ENCODE measurements at places on chromosomes 3 and 15.

DNA sequence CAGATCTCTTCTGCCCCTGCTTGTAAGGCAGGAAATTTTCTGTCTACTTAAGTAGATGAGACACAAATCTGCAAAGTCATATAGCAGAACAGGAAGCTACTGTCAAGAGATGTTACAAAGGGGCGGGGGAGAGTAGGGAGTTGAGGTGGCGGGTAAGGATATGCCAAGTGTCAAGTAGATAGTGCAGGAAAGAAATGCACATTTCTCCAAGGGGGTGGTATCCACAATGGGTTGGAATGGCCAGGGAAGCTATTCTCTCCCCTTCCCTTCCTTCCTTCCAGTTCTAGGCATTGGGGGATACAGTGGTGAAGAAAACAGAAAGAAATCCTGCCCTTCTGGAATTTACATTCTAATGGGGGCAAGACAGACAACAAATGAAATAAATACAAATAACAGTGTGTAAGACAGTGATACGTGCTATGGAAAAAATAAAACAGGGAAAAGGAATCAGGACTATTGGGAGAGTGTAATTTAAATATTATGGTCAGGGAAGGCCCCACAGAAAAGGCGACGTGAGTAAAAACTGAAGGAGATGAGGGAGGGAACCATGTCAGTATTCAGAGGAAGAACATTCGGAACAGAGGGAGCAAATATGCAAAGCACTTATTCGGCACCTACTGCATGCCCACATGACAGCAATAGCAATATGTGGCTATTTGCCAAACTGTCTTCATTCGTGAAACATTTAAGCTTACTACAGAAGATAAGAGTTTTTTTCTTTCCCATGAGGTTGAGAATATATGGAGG lies 42.8 kb upstream of the RNU6-1 start:
- DNase-seq = no peak

- DNase-seq = no peak
Observed at GRCh38 chr15:33448961-33449606, 138.3 kb downstream of the RYR3 start.

GRCh38 chr15:67722030-67722817 lies 103.1 kb upstream of the SKOR1 start:
- no peak for DNase-seq

- no peak for DNase-seq
Observed at GRCh38 chr3:15261274-15261673, 55.2 kb downstream of the CAPN7 start.

GRCh38 chr3:188546835-188547670 lies 393.1 kb downstream of the LPP start:
- no peak for DNase-seq

DNA sequence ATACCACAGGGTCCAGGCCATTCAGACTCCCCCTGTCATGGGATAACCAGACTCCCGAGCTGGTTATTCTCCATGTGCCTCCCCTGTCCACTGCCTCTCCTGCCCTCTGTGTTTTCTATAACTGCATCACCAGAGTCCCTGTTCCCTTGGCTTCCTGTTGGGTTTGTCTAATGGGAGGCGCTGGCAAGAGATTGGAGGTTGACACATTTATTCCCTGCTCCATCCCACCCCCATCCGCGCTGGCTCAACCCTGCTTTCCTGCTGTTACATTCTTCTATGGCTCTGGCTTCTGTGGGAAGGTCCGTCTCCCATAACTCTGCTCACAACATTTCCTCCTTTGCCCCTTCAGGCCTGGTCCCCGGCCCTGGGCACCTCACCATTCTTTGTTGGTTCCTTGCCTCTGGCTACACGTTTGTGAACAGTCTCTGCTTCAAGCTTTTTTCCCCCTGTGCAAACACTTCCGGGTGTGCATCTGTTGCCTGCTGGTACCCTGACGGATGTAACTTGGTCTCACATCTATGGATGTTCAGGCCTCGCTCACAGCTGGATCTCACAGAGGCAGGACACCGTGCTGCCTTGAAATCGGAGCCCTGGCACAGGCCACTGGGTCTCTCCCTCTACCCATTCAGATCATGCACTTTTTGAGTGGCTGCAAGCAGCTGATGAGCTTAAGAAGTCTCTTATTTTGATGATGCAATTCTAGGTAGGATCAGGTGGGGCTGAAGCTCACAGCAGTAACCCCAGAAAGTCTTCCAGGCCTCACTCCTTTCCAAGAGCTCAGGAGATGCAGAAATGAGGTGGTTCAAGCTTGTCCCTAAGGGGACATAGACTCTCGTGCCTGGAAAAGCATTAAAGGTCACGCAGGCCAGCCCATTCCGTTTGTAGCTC lies 68.6 kb upstream of the ATP13A3 start:
- DNase-seq = no peak

GRCh38 chr3:53346514-53346913 lies 829 bp downstream of the DCP1A start:
- no peak for DNase-seq

DNA sequence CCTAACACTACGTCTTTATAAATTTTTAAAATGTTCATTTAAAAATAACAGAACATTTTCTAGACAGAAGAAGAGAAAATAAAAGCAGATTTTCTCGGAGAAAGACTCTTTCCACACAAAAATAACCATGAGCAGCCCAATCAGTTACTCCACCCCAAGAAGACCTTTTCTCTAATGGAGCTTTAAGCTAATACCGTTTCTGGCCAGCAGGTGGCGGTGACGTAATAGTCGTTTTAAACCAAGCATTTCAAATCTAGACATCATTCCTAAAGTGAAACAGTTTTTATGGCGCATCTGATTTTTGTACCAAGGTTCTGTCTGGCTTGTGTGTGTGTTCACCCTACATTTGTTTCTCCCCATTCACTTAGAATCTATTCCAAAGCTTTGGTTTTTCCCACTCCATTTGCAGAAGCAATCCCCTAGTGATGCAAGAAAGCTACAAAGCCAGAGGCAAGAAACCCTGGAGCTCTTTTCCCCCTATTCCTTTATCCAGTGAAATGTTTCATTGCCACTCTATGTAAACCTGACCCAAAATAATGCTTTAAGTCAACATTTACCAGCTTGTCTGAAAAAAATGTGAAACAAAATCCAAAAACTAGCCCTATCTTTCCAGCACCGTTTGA lies 336.7 kb upstream of the IGF1R start:
- no peak for DNase-seq

GRCh38 chr3:187167777-187168176 lies 28.5 kb upstream of the RPL39L start:
- no peak for DNase-seq

- DNase-seq = no peak
Observed at GRCh38 chr3:197494366-197495058, 61.3 kb downstream of the BDH1 start.

- DNase-seq = no peak
Observed at GRCh38 chr15:72198356-72199204, 993 bp upstream of the GRAMD2A start.

DNA sequence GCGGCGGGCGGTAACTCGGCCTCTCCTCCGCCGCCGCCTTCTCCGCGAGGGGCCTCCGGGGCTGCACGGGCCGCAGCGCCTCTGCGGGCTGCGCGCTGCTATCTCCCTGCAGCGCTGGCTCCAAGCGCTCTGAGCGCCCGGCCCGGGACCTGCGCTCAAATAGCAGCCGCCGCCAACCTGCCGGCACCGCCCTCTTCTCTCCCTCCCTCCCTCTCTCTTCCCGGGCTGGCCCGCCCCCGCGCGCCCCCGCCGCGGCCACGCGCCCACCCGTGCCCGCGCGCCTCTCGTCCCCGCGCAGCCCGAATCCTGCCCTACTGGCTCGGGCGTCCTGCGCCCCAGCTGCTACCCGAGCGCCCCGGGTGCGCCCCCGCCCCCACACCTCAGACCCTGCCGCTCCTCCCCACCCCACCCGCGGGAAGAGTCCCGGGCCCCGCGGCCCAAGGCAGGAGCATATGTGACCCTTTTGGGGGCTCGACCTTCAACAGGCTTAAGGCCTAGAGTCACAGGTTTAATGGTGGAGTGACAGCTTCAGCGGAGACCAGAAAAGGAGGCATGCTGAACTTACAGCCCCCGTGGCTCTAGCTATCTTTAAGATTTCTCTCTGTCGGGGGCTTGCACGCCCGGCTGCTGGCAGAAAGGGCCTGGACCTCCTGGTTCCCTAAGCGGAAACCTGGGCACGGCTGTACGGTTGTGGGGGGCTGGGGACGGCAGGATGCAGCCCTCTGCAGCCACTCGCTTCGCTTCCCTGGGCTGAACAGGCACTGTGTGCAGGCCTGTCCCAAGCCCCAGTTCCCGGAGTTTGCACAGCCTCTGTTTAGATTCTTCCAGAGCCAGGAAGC lies at the start of gene CACNA2D2:
Gene CACNA2D2, minus strand, starts transcription at position 131 of the 839 bp plus-strand sequence. CDS start 211 bp downstream, outside the sequence.
- no peak for DNase-seq

Measured in esophagus squamous epithelium (tissue), 5 donors.